ENCODE measurements at places on chromosomes 12 and 14.

GRCh38 chr14:74950795-74951442 lies 4.5 kb downstream of the PGF start:
- no peak for DNase-seq

- no peak for DNase-seq
Observed at GRCh38 chr12:106311139-106311538, 8.6 kb downstream of the TCP11L2 start.

DNA sequence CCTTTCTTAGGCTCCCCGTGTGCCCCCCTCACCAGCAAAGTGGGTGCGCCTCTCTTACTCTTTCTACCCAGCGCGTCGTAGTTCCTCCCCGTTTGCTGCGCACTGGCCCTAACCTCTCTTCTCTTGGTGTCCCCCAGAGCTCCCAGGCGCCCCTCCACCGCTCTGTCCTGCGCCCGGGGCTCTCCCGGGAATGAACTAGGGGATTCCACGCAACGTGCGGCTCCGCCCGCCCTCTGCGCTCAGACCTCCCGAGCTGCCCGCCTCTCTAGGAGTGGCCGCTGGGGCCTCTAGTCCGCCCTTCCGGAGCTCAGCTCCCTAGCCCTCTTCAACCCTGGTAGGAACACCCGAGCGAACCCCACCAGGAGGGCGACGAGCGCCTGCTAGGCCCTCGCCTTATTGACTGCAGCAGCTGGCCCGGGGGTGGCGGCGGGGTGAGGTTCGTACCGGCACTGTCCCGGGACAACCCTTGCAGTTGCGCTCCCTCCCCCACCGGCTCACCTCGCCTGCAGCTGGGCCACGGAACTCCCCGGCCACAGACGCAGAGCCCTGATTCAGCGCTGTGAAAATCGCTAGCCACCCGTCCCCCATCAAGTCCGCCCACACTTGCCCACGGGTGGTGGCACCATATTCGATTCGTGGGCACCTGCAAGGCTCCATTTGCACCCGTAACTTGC lies 1.3 kb downstream of the TMEM233 start:
- no peak for DNase-seq

- no peak for DNase-seq
Observed at GRCh38 chr14:79668951-79669350, 542.4 kb downstream of the DIO2 start.

DNA sequence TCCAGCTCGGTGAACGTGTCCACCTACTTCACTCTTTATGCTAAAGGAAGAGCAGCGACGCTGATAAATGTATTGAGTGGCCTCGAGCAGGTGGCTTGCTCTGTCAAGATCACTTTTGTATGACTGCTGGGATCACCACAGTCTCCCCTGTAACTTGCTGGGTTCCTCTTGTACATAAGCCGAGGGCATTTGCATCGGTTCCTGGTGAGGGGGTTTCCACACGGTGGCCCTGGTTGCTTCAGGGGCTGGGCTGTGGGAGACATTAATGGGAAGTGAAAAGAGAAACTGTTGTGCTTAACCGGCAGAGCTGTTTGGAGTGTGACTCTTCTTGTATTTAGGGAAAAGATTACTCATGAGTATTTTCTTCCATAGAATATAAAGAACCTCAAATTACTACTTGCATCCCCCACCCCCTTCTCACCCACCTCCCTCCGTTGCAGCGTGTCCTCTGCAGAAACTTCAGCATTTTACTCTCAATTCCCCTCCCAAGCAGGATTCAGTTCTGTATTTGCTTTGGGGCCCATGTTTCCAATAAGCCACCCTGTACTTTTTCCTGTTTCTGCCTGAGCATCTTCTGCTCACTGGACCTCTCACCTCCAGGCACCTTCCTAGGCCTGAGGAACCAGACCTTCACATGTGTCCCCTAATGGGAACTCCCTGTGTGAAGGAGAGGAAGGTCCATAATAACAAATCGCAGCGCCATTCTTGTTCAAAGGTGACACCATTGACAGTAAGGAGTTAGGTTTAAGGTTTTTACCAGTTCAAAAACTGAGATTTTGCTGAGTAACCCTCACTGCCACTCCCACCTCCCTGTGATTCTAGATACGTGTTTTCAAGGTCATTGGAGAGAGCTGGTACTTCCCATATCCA lies 187.0 kb downstream of the ETV6 start:
- no peak for DNase-seq

GRCh38 chr12:41932470-41932991 lies 212.1 kb downstream of the GXYLT1 start:
- peak; percentile 71 for DNase-seq

- no peak for DNase-seq
Observed at GRCh38 chr14:93456356-93456755, 25.6 kb downstream of the UNC79 start.

DNA sequence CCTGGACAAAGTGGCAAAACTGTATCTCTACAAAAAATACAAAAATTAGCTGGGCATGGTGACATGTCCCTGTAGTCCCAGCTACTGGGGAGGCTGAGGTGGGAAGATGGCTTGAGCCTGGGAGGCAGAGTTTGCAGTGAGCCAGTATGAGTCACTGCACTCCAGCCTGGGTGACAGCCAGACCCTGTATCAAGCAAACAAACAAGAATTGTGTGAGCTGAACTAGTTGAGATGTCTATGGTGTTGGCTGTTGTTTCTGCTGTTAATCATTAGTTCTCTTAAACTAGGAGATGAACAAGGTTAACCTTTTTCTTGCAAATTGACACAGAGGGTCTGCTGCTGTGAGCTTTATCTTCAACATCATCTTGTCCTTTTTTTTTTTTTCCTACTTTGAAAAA lies 23.6 kb downstream of the RASSF3 start:
- no peak for DNase-seq

DNA sequence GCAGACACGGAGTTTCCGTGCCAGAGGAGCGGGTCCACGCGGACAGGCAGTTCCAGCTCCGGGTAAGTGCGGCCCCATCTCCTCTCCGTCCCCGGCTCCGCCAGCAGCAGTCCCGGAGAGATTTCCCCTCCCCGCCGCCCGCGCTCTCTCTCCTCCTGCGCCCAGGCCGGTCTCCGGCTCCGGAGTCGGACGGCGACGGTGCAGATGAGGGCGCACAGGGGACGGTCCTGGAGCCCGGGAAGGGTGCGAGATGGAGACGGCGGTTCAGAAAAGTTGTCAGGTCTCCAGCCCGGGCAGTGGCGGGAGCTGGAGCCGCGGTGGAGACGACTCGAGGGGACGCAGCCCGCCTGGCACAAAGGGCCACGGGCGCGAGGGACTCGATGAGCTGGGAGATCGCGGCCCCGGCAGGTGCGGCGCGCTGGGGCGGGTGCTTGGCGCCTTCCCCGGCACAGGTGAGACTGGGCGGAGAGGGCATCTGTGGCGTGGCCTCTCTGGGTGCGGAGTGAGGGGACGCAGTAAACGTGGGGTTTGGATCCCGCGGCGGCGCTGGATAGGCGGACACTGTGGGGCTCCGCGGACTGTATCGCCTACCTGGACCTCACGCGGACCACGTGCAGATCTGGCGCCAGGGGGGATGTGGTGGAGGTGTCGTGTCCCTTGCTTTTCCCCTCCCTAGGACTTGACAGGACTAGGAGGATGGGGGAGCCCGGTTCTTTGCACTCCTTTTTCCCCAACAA lies 1540.3 kb upstream of the TMEM132C start:
- no peak for DNase-seq

- peak; percentile 52 for DNase-seq
Observed at GRCh38 chr12:57865084-57865751, 18.7 kb upstream of the CTDSP2 start.

DNA sequence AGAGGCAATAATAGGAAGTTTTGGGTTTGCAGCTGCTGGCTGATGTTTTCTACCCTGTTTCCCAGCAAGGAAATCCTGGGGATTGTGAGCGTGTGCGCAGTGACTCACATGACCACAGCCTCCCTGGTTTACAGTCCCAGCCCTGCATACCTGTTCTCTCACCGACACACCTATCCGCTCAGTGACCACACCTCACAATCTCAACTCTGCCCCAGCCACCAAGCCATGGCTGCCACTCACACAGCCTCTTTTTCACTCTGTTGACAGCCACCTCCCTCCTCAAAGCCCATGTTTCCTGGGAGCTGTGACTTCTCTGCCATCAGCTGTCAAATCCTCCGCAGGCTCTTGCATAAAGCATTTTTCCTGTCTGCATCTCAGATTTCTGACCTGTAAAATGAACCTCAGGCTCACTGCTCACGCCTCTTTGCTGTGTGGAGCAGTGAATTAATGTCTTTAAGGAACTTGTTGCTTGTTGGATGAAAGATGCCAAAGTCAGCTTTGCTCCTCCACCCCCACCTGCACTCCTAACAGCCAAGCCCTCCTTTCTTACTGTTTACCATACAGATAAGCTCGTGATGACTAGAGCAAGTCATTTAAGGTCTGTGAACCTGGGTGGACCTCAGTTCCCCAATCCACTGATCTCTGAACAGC lies 43.5 kb downstream of the B4GALNT3 start:
- DNase-seq, result no peak

DNA sequence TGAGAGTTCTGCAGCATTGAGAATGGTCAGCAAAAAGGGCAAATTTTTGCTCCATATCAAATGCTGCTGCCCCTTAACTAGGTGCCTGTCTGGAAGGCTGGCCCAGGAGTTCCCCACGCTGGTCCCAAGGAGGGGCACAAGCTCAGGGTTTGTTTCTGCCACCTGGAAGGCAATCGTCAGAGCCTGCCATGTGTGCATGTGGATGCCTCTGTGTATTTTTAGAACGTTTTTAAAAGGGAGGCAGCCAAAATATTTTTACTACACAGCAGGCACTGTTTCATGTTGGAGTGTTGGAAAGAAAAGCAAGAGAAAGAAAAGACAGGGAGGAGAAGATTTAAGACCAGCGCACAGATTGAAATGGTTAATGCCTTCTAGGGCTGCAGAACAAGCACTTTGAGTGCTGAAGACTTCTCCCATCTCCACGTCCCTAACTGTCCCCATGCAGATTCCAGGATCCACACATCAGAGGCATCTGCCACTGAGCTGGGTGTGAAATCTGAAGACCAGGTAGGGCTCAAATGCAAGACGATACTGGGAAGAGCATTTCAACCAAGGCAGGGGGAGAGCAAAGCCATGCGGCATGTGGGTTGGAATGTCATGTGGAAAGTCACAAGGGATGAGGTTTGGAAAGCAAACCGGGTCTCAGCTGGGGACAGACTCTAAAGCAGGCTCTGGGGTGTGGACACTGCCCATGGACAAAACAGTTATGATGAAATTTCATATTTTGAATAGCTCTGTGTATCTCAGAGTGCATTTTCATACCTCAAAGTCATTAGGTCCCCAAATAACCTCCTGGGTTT lies 557.2 kb downstream of the BCL11B start:
- no peak for DNase-seq

DNA sequence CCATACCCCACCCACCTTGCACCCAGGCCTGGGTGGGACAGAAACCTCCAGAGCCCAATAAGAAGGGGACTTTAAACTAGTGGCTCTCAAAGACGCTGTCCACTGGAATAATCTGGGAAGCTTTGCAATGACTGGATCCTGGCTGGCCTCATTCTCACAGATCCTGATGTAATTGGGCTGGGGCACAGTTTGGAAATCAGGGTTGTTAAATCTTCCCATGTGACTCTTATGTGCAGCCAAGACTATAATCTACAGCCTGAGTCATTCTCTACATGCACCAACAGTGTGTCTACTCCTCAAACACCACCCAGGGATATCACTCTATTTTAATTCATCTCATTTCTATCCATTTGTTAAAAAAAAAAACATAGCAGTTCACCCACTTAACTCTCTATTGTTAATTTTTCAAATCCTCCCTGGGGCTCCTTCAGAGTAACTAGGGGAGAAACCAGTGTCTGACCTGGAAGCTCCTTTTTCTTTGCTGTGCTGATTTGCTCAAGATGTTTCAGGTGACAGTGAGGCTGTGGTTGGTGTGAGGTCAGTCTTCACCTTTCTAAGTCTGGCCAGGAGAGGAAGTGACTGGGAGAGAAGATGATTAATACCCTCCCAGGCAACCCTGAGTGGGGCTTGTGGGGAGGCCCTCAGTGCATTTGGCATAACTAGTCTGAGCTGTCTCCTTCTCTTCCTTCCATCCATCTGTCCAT lies 211.6 kb upstream of the SFSWAP start:
- DNase-seq, result peak; percentile 4

DNA sequence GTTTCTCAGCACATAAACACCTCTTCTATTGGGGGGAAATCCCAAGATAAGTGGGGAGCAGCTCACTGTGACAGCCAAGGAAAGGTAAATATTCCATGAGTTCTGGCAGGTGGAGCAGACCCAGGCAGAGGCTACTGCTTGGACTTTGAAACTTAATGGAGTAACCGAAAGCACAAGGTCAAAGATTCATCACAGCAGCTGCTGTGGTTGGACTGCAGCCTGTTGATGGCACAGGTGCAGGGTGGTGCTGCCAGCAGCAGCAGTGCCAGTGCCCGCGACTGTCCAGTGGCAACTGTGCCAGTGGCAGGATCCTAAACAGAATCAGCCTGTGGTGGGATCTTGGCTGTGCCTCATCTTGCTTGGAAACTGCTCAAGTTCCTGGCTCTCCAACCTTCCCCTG lies 81.4 kb upstream of the ARID2 start:
- DNase-seq, result no peak

- DNase-seq, result no peak
Observed at GRCh38 chr14:50311337-50311971, 575 bp downstream of the L2HGDH start.
